Stimulated activated naive B cell treated with anti-CD40 and anti-IgM and Interleukin-4, amounts not matched to agents 10 μg/mL and 1 μg/mL and 100 μg/mL, for 72 hours (primary cell): ENCODE measurements at places on chromosomes 16 and 17.

DNA sequence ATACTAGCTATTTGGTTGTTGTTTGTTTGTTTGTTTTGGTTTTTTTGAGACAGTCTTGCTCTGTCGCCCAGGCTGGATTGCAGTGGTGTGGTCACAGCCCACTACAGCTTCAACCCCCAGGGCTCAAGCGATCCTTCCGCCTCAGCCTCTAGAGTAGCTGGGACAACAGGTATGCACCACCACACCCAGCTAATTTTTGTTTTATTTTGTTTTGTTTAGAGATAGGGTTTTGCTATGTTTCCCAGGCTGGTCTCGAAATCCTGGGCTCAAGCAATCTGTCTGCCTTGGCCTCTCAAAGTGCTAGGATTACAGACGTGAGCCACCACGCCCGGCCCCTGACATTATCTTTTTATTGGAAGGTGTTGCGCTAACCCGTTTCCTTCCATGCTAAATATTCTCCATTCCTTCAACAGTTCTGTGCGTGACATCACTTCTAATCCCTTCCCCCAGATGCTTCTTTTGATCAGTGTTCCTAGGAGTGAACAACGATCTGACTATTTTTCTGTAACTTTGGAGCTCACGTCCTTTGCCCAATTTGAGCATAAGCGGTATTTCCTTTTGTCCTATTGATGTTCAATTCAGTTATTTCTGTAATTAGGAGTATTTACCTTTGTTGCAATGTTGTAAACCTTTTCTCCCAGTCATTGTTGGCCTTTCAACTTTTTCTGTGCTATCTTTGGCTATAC lies 30.2 kb upstream of the EMP2 start:
- no peak for DNase-seq

GRCh38 chr17:8856869-8857575 lies 10.5 kb downstream of the PIK3R6 start:
- no peak for DNase-seq

DNA sequence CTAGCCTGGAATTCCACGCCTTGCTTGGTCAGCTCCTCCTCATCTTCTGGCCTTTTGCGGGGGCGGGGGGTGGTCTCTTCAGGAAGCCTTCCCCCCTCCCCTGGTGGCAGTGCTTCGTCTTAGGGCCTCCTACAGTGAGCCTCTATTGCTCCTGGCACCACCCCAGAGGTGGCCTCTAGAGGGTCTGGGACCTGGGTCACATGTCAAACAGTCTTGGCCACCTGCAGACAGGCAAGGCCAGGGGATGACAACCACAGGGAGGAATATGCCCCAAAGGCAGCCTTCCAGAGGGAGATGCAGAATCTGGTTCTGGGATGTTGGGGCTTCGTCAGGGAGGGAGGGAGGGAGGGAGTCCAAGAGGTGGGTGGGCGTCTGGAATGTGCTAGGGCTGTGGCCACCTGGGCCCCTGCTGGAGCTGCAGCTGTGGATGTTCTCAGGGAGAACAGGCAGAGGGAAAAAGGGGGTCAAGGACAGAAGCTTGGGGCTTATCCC lies 50.6 kb downstream of the SMPD3 start:
- DNase-seq = no peak

- DNase-seq = no peak
These were observed 62.6 kb downstream of the KSR1 start for GRCh38 chr17:27518545-27519521.

- no peak for DNase-seq
These were observed 23.9 kb upstream of the TMEM98 start for GRCh38 chr17:32903774-32904673.

- no peak for DNase-seq
These were observed 22.2 kb downstream of the RMI2 start for GRCh38 chr16:11367483-11367906.
